ENCODE measurements at places on chromosomes 12 and 14.
A peak's percentile ranks its signal among the peaks of the same experiment; 100 is the strongest.

- peak; percentile 15 for DNase-seq
These were observed 162.9 kb upstream of the SYT10 start for GRCh38 chr12:33602515-33602914.

GRCh38 chr12:96829354-96829753 lies 77.7 kb upstream of the NEDD1 start:
- no peak for DNase-seq

DNA sequence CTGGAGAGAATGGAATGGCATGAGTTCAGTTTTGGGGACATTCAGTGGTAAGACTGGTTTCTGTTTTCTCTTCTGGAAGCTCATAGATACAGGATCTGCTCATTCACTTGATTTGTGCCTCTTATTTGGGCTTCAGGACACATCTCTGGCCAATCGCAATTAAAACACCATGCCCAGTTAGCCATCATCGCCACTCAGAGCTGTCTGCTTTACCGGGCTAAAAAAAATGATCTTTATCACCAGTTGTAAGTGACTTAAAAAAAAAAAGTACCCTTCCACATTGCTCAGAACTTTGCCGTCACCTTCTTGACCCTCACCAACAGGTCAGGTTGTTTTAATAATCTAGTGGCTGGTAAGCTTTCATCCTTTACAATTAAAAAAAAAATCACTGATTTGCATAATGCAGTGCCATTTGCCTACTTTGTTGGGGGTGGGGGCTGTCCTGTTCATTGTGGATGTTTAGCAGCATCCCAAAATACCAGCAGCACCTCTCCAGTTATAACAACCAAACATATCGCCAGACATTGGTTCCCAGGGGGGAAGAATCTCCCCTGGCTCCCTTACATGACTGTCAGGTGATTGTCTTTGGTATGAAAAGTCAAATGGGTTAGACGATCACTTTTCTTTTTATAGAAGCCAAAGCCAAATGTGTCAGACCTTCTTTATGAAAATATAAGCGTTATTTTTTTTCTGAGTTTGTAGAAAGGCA lies 150.1 kb downstream of the PRKCH start:
- peak; percentile 59 for DNase-seq

- DNase-seq: no peak
These were observed 15.3 kb downstream of the TNFAIP2 start for GRCh38 chr14:103138301-103139131.

GRCh38 chr12:56081393-56082347 lies 1.7 kb downstream of the ERBB3 start:
- DNase-seq: no peak

GRCh38 chr12:120904197-120904773 lies at the start of gene SPPL3:
SPPL3 (minus strand) TSS chr12:120904358; CDS start chr12:120903867, 491 bp downstream.
- peak; percentile 82 for DNase-seq

- DNase-seq: peak; percentile 55
These were observed 15.3 kb downstream of the VPS37B start for GRCh38 chr12:122880668-122881067.

- peak; percentile 80 for DNase-seq
These were observed 183.7 kb downstream of the BMP4 start for GRCh38 chr14:53772936-53773335.

GRCh38 chr12:99024870-99025269 lies 379.8 kb downstream of the APAF1 start:
- DNase-seq: no peak

GRCh38 chr12:125160281-125160955 lies 95.2 kb downstream of the AACS start:
- DNase-seq: no peak

DNA sequence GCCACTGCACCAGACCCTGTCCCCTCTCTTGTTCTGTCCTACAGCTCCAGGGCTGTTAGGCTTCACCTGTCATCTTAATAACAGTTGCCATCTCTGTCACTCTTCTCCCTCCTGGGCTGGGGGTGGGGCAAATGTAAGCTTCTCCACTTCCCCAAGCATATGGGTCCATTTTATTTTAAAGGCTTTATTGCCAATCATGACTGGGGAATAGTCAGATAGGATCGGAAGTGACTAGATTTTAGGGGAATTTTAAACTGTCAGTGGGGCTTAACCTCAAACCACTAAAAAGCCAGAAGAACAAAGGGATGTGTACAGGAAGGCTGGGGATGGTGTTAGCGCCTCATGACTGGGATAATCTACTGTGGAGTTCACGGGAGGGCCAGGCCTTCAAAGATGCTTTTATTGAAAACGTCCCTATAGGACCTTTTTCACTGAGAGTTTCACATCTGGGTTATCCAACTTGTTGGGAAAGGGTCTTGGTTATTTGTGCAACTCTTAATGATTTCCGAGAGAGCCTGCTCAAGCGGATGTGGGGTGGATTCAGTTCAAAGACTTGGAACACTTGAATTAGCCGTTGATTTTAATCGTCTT lies 41.6 kb downstream of the CHST11 start:
- DNase-seq: peak; percentile 22

- no peak for DNase-seq
These were observed 412.8 kb upstream of the MGAT4C start for GRCh38 chr12:86669010-86669409.

- no peak for DNase-seq
These were observed 172.4 kb downstream of the CALM1 start for GRCh38 chr14:90569201-90569600.

DNA sequence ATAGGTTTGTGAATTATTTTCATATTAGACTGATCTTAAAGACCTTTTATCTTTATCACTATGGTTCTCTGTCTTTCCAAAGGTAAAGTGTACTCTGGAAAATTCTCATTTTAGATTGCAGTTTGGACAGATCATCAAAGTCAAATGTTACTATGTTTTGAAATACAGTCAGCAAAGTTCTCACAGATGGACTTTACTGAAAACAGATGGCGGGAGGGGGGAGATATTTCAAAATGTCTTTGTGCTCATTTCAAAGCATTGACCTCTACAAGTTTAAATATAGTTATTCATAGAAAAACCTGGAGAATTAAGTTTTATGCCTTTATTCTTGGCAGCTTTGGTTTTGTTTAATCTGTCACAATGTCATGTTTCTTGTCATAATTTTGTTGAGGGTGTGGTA lies 51.8 kb upstream of the LRTM2 start:
- DNase-seq: no peak

GRCh38 chr14:51039252-51039651 lies 55.7 kb downstream of the TRIM9 start:
- DNase-seq: no peak

GRCh38 chr12:115411121-115411520 lies 727.1 kb upstream of the TBX3 start:
- DNase-seq: no peak

- DNase-seq: peak; percentile 88
These were observed 8.7 kb downstream of the SYNE3 start for GRCh38 chr14:95507701-95508103.

- no peak for DNase-seq
These were observed 368.0 kb downstream of the ALG10 start for GRCh38 chr12:34390171-34390841.

DNA sequence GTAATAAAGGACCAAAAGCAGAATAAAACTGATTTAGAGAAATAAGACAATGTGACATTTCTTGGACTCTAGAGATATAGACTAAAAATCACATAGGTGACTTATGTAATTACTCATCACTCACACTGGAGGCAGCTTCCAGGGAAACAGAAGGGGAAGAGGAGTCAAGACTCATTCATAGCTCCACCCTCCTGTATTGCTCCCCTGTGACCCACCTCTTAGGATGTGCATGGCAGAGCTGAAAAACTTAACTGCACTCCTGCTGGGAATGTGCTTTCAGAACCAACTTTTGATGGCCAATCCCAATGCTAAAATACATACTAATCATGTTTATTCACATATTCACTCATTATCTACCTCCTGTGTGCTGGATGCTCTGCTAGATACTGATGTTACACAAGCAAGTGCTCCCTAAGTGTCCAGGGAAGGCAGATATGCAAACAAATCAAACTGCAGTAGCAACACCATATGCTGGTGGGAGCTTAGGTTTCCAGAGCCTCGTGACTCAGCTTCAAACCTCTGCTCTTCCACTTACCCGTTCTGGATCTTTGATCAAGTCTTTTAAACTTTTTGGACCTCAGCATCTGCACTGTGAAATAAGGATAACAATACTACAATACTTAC lies 316.1 kb downstream of the GALC start:
- DNase-seq: no peak

DNA sequence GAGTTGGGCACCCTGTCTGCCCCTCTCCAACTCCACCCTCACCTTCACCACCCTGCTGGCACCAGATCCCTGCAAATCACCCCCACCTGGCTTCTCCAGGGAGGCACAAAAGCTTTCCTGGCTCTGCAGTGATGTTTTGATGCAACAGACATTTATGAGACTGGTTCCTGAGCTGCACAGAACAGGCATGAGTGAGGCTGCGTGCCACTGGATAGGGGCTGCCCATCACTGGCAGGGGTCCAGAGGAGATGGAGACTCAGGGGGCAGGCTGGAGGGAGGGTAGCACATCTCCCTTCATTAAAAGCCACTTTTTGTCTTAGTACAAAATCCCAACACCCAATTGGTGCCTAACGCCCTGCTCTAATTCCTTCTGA lies 17.3 kb upstream of the ZDHHC22 start:
- DNase-seq: no peak

DNA sequence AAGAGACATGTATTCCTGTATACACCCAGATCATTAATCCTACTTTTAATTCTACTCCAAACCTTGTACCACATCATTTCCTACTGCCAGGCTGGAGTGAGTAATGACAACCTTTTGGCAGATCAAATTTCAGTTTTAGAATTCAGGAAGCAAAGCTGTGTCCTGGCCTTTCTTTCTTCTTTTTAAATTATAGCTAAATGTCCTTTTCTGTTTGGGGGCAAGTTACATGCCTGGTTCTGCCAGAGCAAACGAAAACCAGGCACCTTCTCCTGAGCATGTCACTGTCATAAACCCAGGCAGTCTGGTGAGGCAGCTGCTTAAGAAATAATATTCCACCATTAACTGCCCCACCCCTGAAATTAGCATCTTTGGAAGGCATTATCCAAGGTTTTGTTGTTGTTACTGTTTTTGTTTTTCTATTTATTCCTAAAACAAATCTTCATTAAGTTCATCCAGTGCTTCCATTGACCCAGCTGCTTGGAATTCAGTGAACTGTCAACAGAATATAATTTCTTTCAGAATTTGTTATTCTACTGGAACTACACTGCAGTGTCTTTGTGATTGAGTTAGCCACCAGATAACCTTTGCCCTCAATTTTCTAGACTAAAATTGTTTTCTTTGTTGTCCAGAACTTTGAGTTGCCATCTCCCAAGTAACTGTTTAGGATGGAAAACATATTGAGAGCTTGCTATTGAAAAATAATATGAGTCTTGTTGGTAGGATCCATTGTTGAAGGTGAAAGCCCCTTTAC lies 33.2 kb downstream of the SAMD4A start:
- peak; percentile 59 for DNase-seq

- DNase-seq: no peak
These were observed 47.9 kb upstream of the PLEKHG7 start for GRCh38 chr12:92654929-92655328.

- no peak for DNase-seq
These were observed 47.7 kb downstream of the SLC16A7 start for GRCh38 chr12:59643550-59643949.

DNA sequence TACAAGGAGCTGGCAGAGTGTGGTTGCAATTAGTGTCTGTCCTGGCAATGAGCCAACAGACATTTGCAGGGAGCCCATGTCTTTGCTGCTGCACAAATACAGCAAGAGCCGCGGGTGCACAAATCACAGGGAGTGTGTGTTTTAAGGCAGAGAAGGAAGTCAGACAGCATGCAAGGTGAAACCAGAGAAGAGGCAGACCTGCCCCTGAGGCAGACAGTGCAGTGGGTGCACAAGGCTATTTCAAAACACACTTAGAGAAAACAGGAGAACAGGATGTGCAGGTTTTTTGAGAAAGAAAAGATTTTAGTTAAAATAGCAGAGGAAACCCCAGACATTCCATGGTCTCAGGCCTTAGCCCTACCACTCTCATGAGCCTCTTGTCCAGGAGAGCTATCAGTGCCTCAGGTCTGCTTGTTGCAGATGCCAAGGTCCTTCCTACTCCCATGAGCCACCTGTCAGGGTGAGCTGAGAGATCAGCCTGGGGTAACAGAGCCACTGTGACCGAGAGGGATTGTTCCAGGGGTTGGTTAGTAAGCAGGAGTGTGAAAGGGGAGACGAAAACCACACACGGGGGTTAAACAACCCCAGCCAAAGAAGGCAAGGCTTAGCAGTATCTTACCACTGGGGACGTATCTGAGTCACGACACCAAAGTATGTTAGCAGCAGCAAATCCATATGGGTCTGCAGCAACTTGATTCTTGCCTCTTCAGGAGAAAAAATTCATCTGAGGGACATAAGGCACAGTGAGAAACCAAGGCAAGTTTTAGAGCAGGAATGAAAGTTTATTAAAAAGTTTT lies 78.1 kb downstream of the C14orf132 start:
- DNase-seq: peak; percentile 14

- peak; percentile 69 for DNase-seq
These were observed 12.1 kb upstream of the FLVCR2 start for GRCh38 chr14:75566321-75566720.

DNA sequence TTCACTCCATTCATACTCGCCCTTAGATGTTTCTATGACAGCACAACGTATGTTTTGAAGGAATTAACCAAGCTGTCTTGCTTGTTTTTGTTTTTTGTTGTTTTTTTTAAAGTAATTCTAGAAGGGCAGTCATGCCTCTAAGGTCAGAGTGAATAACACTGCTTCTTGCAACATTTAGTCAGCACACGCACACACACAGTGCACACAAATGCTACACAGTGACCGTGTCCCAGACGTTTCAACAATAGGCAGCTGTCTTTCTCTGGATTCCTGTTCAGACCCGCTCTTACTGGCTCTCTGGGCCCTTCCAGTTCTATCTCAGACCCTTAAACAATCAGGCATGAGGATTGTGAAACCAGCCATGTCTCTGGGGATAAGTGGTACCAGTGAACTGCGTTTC lies 351.0 kb upstream of the FKBP4 start:
- DNase-seq: peak; percentile 5

DNA sequence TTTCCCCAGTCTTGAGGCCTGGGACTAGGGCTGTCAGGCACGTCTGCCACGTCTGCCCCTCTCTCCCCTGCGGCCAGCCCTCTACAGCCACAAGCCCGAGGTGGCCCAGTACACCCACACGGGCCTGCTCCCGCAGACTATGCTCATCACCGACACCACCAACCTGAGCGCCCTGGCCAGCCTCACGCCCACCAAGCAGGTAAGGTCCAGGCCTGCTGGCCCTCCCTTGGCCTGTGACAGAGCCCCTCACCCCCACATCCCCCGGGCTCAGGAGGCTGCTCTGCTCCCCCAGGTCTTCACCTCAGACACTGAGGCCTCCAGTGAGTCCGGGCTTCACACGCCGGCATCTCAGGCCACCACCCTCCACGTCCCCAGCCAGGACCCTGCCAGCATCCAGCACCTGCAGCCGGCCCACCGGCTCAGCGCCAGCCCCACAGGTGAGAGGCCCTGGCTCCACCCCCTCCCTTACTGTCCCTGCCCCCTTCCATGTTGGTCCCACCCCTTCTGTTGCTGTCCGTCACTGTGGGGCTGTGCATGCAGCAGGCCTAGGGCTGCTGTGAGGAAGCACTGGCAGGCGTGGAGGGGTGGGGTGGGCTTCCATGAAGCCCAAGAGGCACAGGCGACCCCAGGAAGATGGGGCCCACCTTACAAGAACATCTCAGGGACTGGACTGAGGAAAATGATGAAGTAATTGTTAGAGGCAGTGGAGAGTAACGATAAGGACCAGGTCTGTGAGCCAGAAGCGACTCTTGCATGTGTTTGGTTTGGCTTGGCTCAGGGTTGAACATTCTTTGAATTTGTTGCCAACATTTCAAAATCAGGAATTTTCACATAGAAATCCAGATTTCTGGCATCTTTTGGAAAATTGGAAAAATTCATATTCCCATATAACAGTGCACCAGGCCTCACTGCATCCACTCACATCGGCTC lies 16.8 kb downstream of the C12orf43 start:
- DNase-seq: no peak
